PC-9 (cell line): ENCODE measurements at places on chromosomes 5 and 9. TPM values are rescaled to one million over a fixed set of nuclear protein-coding genes. Genes with fewer than 3 reads are reported as not detected.
A peak's percentile ranks its signal among the peaks of the same experiment; 100 is the strongest.

- H3K27ac ChIP-seq = no peak overlapping the region
- DNase-seq = peak; percentile 57
- peaks cover 6% of the 10 kb centered on the region; the same call in 1 of the 2 replicates for H3K4me1 ChIP-seq
- no peaks in the 10 kb centered on the region for H3K27me3 ChIP-seq
Measured at GRCh38 chr5:108642170-108642906, 105.4 kb upstream of the FER start.

- no peaks in the 10 kb centered on the region for H3K36me3 ChIP-seq
- no peak overlapping the region for H3K4me3 ChIP-seq
- no peak for DNase-seq
Measured at GRCh38 chr5:159854916-159855315, 61.4 kb upstream of the ADRA1B start.

GRCh38 chr5:154042766-154043165, 4.0 kb downstream of the MFAP3 start:
- no peaks in the 10 kb centered on the region for H3K27me3 ChIP-seq
- no peaks in the 10 kb centered on the region for H3K36me3 ChIP-seq
- H3K4me1 ChIP-seq = peaks cover 11% of the 10 kb centered on the region

- H3K36me3 ChIP-seq = no peaks in the 10 kb centered on the region
- no peak overlapping the region for H3K4me3 ChIP-seq
- H3K27ac ChIP-seq = no peak overlapping the region
- no peak for DNase-seq
- H3K27me3 ChIP-seq = no peaks in the 10 kb centered on the region
Measured at GRCh38 chr9:7058473-7058872, 300.7 kb downstream of the KDM4C start.

Gene ASB6
- total RNA-seq = 19.3 and 20.2 TPM in 2 replicates
